ENCODE measurements at places on chromosomes 3 and 15.

- DNase-seq = no peak
Observed at GRCh38 chr3:197749315-197749600, 425 bp upstream of the FYTTD1 start.

DNA sequence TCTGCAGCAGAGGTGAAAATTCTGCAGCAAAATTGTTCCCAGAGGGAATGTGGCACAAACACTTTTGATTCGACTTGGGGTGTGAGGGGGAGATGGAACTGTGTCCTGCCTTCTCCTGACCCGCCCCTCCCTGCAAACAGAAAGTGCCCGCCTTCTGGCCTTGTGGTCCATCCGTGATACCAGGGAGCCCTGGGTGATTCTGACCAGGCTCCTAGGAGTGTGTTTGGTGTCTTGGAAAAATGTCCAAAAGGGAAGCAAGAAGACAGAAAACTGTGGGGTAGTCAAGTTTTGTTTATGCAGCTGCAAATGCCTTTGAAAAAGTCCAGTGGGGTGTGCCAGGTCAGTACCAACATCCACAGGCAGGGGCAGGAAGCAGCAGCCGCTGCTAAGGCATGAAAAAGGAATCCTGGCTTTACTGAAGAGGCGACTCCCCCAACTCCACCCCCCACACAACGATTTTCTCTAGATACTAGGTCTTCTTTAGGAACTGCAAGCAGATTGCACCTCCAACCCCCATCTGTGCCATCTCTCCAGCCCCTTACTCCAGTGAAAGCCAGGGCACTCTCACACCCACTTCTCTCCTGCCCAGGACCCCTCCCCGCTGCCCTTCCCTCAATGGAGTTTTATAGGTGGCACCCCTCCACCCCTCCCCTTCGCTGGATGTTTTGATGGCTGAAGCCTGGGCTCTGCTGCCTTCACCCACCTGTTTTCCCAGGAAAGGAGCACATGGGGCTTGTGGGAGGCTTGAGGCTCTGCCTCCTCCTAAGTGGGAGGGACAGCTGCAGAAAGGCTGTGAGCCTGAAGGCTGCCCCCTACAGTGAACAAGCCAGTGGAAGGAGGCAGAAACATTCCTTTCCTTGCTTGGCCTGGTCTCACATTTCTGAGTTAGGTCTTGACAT, 82.4 kb upstream of the HERC1 start:
- DNase-seq = no peak

- DNase-seq = no peak
Observed at GRCh38 chr3:79751703-79752102, 16.1 kb downstream of the ROBO1 start.

GRCh38 chr3:186241910-186242821, 119.9 kb downstream of the DGKG start:
- DNase-seq = peak; percentile 86

DNA sequence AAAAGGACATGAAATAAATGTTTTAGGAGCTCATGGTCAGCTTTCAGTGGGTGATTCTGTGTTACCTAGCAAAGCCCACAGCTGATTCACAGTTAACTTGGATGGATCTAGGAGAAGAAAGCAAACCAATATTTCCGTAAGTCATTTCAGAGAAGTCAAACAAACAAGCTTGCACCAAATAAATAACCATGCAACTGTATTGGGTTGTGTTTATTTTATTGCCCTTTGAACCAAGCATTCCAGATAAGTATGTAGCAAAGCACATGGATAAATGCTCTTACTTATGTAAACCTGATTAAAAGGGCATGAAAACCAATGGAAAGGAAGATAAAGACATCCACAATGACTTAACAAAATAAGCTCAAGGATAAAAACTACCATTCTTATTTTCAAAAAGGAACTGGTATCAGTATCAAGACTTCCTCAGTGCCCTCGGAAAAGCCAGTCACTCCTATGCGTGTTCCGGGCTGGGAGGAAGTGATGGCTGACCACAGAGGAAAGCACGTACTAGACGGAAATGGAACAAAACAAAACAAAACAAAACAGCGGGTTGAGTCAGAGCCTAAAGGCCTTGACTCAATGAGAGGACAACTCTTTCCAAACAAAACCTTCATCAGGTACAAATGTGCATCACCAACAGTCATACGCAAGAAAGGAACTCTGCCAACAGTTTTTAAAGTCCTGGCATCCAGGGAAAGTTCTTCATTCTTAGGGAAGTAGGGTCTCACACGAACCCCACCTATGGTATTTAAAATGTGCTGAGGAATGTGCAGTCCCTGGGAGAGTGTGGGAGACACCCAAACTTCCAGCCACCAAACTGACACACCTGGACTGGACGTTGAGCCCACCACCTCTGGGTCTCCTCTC, 103.3 kb downstream of the SNRK start:
- peak; percentile 36 for DNase-seq

GRCh38 chr15:69523010-69524001, 70.7 kb downstream of the RPLP1 start:
- DNase-seq = peak; percentile 5

DNA sequence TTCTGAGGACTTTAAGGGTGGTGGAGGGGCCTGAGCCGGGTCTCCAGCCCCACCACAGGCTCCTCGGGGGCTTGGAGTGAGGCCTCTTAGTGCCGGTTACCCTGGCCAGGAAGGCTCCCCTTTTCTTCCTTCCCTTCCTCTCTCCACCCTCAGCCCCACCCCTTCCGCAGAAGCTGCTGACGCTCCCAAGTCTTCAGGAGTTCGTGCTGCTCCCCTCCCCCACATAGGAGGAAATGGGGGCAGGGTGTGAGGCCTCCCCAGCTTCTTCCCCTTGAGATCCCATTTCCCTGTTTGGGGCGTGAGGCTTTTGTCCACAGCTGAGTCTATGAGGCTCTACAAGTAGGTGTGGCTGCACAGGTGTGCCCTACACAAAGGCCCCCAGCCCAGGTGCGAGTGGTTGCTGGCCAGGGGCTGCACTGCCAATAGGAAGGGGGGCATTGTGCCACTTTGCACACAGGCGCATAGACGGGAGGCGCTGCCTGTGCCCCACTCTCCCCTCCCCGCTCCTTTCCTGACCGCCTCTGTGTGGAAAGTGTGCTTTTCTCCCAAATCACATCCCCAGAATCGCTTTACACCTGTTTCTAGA, 915 bp upstream of the CALML4 start:
- no peak for DNase-seq

GRCh38 chr3:124246949-124247348, 255.0 kb upstream of the ROPN1 start:
- no peak for DNase-seq

GRCh38 chr3:147903026-147903425, 493.9 kb downstream of the ZIC1 start:
- DNase-seq = no peak

DNA sequence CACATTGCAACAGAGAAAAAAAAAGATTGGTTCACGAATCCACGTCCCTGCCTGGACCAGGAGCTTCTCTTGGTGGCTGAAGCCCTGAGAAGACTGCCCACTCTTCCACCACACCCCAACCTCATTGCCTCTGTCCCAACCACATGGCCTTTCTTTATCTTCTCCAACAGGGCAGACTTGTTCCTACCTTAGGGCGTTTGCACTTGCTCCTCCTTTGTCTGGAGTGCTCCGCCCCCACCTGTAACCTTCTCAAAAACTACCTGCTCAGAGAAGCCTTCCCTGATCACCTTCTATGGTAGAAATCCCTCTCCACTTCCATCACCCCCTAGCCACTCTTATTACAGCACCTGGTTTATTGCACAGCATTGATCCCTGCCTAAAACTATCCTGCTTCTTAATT, 64.7 kb downstream of the ITGA11 start:
- DNase-seq = no peak

- DNase-seq = no peak
Observed at GRCh38 chr15:64444836-64445235, 15.5 kb upstream of the ZNF609 start.

DNA sequence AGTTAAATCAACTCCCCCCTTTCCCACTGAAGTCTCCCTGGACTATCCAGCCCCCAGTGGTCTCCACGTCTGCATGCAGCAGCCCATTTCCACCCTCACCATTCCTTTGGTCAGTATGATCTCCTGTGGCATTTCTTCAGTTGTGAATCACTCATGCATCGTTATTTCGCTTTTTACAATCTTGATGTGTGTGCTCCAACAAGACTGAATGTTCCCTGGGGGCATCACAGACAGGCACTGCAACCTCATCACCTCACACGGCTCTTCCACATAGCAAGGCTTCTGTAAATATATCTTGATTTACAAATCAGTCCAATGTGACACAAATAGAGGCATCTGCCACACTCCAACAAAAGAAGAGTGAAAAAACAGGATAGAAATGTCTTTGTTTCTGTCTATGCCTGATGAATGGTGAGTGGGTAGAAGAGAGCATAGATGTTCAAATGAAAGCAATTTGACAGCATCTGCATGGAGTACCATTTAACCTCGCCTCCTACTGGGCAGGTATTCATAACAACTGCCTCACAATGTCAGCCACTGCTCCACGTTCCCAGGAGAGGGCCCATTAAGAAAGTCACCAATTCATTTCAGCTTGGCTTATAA, 5.2 kb downstream of the HEG1 start:
- DNase-seq = no peak

DNA sequence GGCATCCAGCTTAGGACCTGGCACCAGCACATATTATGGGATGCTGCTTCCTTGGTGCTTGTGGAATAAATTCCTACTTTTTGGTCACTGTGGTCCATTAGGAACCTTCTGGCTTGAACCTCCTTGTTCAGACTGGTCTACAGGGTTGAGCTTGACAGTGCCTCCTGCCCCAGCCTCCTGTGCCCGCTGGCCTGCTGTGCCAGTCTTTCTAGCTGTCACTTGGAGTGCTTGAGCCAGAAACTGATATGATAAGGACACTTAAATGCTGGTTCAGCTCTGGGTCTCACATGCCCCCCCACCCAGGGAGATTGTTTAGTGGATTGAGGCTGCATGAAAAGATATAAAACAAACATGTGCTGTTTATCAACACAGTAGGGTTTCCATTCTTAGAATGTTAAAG, 147.8 kb downstream of the SLCO3A1 start:
- DNase-seq = no peak

DNA sequence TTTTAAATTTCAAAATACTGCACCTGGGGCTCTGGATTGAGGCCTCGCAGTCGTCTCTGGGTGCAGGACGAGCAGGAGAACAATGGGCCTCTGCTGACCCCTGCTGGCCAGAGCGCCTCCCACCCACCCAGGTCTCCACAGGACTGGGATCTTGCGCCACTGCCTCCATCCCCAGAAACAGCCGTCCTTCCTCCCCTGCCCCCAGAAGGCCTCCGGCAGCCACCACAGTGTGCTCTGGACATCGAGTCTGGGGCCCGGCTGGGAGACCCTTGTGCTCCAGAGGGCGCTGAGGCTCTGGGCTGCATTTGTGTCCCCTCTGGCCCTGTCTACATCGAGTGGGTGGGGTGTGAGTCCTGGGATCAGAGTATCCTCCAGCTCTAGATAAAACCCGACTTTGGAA, 6.7 kb upstream of the ACSBG1 start:
- no peak for DNase-seq

GRCh38 chr3:124409650-124410275, 320.5 kb upstream of the UMPS start:
- DNase-seq = no peak

- DNase-seq = no peak
Observed at GRCh38 chr3:16936233-16936632, 51.5 kb downstream of the PLCL2 start.

DNA sequence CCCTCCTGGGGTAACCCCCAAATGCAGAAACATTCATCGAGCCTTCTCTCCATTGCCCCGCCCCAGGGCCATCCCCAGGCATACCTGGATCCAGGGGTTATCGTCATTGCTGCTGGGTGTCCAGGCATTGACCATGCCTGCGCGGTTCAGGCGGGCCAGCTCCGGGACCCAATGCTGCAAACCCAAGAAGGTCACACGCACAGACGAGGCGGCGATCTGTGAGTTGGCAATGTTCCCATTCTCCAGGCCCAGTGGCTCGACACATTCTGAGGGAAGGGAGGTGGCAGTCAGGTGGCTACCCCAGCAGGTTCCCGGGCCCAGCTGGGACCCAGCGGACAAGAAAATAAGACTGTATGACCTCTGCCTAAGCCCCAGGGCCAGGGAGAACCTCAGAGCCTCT, 6.1 kb downstream of the MFGE8 start:
- no peak for DNase-seq

DNA sequence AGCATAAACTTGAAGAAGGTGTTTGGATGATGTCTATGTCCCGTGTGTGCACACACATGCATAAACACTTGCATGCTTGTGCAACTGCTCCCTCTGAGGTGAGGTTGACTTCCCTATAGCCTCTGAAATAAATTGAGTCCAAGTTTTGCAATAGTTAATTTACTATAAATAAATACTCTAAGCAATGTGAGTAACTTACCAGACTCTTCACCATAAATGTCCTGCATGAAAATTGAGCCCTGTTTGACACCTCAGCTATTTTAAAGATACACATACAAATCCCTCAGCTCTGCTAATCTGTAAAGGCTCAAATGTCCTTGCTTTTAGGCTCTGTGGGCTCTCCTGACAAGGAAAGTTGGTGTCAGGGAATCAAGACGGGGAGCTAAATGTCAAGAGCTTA, 37.1 kb downstream of the GJD2 start:
- DNase-seq = no peak

- DNase-seq = no peak
Observed at GRCh38 chr3:8900869-8901268, 62.4 kb downstream of the RAD18 start.

- no peak for DNase-seq
Observed at GRCh38 chr15:85547386-85547785, 167.0 kb downstream of the AKAP13 start.

DNA sequence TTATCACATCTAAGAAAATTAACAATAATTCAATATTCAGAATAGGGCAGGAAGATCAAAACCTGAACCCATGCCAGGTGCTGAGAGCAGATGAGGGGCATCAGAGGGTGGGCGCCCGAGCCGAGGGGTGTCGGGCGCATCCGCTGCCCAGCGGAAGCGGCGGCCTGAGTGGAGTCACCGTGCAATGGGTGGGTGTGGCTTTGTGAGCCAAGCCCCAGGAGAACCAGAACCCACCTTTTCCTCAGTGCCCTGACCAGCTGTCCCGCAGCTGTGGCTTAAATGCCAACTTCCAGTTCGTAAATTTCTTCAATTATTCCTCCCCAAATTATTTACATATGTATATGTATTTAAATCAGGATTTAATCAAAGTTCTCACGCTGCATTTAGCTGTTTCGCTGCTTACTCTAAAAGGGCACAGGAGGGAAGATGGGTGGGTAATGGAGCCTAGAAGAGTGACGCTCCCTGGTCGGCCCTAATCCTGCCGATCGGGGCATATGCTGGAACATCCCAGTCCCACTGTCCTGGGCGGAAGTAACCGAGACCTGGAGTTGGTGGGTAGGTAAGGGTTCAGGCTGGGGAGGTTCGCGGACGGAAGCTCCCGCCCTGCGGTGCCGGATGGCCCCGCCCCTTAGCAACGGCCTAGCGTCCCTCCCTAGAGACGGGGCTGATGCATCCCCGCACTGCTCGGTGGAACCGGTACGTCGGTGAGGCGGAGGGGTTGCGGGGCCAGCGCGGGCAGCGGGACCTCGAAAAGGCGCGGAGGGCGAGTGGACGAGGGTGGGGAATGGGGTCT, 1.3 kb downstream of the DNAH1 start:
- DNase-seq = no peak
